ENCODE measurements at places on chromosomes 3 and 15.

DNA sequence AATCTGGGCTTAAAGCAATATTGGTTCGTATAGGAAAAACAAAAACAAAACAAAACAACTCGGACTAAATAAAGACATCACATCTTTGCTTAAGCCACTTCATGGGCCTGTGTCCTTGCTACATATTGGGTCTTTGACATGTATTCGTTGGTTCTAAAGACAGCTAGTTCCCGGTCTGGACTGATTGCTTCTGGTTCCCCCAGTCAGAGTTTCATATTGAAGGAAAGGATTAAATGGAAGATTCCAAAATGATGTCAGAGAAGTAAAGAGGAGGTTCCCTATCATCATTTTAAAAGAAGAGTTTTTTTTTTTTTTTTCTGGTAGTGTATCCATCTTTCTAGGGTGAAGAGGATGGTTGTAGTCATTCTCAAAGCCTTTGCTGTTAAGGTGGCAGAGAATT is 2.3 kb downstream of the OXSR1 start:
- no peak for DNase-seq

- DNase-seq: no peak
Measured at GRCh38 chr3:8619548-8619947, 25.1 kb downstream of the SSUH2 start.

DNA sequence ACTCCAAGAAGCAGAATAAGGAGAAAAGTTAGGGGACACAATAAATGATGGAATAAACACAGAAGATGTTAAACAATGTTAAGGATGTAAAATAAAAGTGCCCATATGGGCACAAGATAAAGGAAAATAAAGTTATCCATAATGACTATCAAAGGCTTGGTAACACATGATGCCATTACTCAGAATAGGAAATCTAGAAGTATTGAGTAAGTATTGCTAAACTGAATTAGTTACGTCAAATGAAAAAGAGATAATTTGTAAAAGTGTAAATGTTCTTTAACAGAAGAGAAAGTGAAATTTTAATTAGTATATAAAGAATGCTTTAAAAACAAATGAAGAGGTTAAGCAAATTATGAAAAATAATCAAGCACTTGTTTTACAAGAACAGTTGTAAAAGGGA is 6.7 kb downstream of the COPS2 start:
- DNase-seq: no peak

DNA sequence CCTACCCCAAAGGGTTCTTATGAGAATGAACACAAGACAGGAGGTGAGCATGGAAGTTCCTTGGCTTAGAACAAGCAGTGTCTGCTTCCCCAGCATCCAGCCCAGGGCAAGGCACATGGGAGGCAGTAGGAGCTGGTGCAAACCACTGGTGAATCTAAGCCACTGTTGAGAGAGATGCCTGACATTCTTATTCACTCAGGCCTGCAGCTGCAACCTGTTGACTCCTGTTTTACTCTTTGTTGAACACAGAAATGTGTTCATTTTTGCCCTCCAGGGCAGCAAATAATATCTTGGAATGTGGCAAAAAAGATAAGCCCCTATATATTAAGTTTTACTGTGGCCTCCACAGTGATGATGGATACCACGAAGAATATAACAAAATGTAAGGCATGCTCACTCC is 8.9 kb upstream of the PAK6 start:
- no peak for DNase-seq

GRCh38 chr3:169969174-169970095 is 2.8 kb downstream of the SEC62 start:
- no peak for DNase-seq

DNA sequence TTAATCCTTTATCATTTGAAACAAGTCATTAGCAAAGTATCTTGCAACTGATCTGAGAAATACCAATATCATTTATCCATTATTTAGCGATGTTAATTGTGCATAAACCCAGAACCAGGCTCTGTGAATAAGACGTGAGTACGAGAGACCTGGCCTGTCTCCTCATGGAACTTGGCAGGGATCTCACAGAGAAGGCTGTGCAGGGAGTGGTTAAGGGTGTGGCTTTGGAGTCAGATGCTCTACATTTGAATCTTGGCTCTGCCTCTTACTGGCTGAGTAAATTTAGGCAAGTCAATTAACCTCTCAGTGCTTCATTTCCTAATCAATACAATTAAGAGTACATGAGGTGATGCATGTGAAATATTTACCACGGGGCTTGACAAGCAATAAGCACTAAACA is 39.9 kb upstream of the TBL1XR1 start:
- DNase-seq: no peak

- peak; percentile 55 for DNase-seq
Measured at GRCh38 chr3:14144423-14145075, 19.7 kb downstream of the TMEM43 start.
